ENCODE measurements at places on chromosomes 4 and X. TPM values are rescaled to one million over a fixed set of nuclear protein-coding genes. Genes with fewer than 3 reads are reported as not detected.

The SPANXA1 gene
- total RNA-seq, result not detected

The SLC6A14 gene
- total RNA-seq, result not detected

The SSX4B gene
- total RNA-seq, result not detected

The CLNK gene
- total RNA-seq, result not detected

The KLB gene
- total RNA-seq, result not detected

The F8A2 gene
- not detected for total RNA-seq

The GNRHR gene
- not detected for total RNA-seq

The ARAP2 gene
- 37.5 TPM for total RNA-seq

The CYLC1 gene
- not detected for total RNA-seq

All from T-helper 2 cell treated with Interferon-gamma antibody and Interleukin-4, amounts not matched to agents 100 ng/mL and 5 ng/mL, for 36 hours (primary cell).